Esophagus squamous epithelium (tissue), 5 donors: ENCODE measurements at places on chromosomes 3 and 15. TPM values are rescaled to one million over a fixed set of nuclear protein-coding genes. Genes with fewer than 3 reads are reported as not detected.

Gene PDE12
- 24.5 TPM for total RNA-seq

Gene MFAP1
- total RNA-seq, result 14.5 TPM

Gene RAB6B
- total RNA-seq, result 0.09 TPM

Gene BSN
- 0.18 TPM for total RNA-seq

Gene CCRL2
- not detected for total RNA-seq

Gene NEO1
- total RNA-seq, result 15.5 TPM

Gene CD96
- 3.0 TPM for total RNA-seq

Gene NOX5
- total RNA-seq, result 0.19 TPM

Gene P3H2
- 41.2 TPM for total RNA-seq

Gene CDHR4
- total RNA-seq, result not detected

Gene NRG4
- total RNA-seq, result 0.92 TPM

Gene PLOD2
- total RNA-seq, result 13.3 TPM

Gene GALNT15
- total RNA-seq, result 117 TPM

Gene COL8A1
- total RNA-seq, result 2.6 TPM

Gene ECE2
- total RNA-seq, result not detected

Gene GRIP2
- total RNA-seq, result 0.76 TPM

Gene CCDC71
- total RNA-seq, result 24.7 TPM

Gene STRC
- 0.03 TPM for total RNA-seq

Gene SKOR1
- 0.38 TPM for total RNA-seq

Gene PRTG
- 0.04 TPM for total RNA-seq

Gene RTP1
- not detected for total RNA-seq

Gene UPK1B
- 0.26 TPM for total RNA-seq

Gene ALDH1A2
- 3.4 TPM for total RNA-seq

Gene C3orf49
- not detected for total RNA-seq
